ENCODE measurements at places on chromosomes 16 and 17.

GRCh38 chr16:528111-529011 lies 849 bp downstream of the CAPN15 start:
- DNase-seq, result no peak

DNA sequence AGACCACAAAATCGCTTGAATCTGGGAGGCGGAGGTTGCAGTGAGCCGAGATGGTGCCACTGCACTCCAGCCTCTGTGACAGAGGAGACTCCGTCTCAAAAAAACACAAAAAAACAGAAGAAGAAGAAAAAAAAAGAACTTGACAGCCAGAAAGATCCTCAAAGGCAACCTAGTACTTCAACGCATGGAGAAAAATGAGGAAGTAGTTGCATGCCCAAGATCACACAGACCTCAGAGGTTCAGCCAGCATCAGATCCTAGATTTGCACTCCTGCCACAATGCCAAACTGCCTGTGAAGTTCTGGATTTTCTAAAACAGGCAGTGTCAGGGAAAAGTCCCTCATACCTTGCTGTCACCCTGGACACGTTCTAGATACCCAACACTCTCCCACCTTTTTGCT lies 1.5 kb downstream of the ATPAF2 start:
- no peak for DNase-seq

DNA sequence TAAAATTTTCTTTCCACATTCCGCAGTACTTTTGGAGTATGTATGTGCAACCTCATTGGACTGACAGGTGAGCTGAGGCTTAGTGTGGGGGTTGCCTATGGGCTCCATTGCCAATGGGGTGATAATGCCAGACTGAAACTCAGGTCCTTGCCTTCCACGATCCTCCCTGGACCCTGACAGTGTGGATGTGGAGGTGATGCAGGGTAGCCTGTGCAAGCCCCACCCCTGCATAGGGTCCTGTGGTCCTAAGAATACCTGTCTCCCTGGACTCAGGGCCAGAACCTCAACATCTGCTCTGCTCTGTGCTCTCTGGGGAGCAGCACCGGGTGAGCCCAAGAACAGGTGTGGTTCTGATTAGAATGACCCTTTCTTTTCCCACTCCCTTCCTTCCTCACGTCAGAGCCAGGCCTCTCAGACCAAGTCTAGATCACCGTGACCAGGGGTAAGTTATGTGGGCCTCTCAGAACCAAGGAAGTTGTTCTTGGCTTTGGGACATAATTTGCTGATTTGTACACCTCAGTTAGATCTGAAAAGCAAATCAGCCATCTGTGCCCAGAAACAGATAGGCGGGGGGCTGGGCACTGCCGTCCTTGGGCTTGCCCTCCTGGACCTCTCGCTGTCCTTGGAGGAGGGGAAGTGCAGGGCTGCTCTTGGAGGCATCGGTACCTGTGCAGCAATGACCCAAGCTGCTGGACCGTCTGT lies 8.4 kb upstream of the TNS4 start:
- DNase-seq, result no peak

DNA sequence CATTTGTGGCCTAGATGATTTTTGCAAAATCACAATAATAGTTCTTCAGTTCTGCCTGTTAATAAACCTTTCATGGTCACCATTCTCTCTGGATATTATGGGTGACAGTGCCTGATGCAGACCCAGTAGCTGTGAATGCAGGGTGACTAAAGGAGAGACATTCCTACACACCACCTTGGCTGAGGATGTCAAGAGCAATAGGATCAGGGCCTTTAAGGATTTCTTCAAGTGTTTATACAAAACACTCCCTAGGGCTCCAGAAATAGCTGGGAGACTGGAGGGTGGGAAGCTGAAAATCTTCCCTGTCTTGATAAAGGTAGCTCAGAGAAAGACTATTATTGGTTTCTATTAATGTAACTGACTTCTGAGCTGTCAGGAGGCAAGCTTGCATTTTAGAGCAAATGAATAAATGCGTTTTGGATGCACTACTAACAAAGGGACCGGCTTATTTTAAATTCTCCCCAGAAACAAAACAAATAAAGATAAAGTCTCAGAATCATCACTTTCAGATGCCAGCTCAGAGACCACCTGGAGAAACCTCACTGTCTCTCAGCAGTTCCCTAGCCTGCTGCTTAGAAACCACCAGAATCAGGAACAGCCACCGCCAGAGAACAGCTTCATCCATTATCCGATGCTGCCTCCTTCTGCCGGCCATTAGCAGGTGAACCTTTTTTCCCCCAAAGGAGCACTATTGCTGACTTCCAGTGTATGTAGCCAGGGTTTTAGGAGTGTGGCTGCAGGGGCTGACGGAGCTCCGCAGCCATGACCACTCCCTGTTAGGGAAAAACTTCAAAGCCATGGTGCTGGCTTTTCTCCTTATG lies 171.4 kb upstream of the DYNLRB2 start:
- DNase-seq, result peak; percentile 79

DNA sequence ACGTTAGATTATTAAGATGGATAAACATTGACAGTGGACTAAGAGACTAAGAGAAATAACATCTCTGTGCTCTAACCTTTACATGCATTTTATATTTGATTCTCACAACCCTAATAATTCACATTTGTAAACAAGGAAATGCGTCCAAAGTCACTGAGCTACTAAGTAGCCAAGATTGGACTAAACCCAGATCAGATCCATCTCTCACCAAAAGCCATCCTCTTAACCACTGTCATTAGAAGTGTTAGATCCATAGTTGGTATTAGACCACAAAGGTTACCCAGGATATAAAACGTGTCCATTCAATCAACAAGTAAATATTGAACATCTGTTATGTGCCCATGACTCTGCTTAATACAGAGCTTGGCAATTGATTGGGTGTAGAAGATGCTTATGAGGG lies 5.2 kb downstream of the HSD17B2 start:
- DNase-seq, result no peak

- no peak for DNase-seq
These were observed 583 bp upstream of the COX6A2 start for GRCh38 chr16:31428638-31429247.

GRCh38 chr17:57666946-57667345 lies 78.2 kb downstream of the CCDC182 start:
- no peak for DNase-seq

GRCh38 chr17:8294814-8295316 lies 335 bp downstream of the SLC25A35 start:
- DNase-seq, result no peak

- no peak for DNase-seq
These were observed 10.4 kb downstream of the MPRIP start for GRCh38 chr17:17052462-17053221.

DNA sequence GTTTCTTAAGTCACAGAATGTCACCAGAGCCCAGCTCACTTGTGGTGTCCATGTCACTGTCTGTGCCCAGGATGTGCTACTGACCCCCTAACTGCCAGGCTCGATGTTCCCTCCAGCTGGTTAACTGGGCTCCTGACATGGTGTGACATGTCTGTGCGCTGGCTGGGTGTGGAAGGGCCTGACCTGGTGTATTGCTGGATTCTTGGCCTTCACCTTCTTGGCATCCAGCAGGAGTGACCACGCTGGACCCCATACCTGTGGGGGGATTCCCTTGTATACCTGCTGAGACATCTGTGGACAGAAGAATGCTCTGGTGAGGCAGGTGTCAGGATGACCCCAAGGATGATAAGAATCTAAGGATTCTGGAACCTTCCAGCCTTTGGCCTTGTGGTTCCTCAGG lies 1690.1 kb downstream of the TP53TG3F start:
- DNase-seq, result no peak

DNA sequence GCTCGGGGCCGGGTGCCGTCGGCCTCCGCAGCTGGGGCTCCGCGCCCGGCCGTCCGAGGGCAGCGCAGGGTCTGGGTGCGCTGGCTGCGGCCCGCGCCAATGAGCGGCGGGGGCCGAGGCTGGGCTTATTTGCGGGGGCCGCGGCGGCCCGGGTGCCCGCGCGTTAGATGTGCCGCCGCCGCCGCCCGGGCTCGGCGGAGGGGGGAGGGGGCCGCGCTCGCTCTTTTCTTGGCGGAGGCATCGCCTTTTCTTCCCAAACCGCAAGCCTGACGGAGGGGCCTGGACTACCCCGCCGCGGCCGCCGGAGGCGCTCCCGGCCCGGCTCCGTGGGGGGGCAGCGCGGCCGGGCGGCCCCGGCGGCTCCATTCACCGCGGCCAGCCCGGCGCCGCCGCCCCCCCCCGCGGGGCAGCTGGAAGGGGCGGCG lies at the start of gene NOTUM:
Gene NOTUM, minus strand, starts transcription at position 101 of the 425 bp plus-strand sequence. CDS start 278 bp downstream, outside the sequence.
- peak; percentile 72 for DNase-seq

- DNase-seq, result no peak
These were observed 341 bp downstream of the SLC7A6OS start for GRCh38 chr16:68310437-68310773.

DNA sequence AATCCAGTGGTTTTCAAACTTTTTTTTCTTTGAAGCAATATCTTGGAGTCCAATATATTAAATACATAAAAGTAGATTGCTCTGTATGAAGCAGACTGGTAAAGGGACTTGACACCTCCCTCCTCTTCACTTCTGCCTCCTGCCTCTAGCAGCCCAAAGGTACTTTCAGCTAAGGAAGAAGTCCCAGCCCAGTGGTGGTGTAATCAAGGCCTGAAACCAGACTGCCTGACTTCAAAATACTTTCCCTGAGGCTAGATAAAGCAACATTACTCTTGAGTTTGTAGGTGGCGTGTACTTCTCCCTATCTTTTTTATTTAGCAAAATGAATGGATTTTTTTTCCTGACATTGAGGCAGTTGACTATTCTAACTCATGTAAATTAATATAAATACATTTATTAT lies 122.4 kb upstream of the TMEM97 start:
- DNase-seq, result no peak

DNA sequence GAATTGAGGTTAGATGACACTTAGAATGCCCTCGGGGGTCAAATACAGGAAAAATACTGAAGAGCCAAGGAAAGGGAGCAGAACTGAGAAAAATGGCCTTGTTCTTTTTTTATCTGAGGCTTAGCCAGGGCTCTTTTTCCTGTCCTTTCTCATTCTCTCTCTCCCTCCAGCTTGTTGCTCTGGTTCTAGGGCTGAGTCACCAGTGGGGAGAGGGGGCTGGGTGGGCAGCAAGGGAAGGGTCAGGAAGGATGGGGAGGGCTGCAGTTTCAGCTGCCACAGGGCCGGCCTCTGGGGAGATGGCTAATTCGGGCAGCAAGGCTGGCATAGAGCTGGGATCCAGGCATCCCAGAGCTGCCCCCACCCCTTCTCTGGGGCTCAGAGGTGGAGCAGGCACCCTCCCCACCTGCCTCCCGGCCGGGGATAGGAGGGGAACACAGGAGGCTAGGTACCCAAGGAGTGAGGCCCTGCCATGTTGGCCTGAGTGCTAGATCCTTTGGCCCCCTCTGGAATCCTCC lies 3.9 kb downstream of the ITGA3 start:
- DNase-seq, result no peak

- DNase-seq, result no peak
These were observed 13.2 kb downstream of the XYLT1 start for GRCh38 chr16:17457513-17457912.

- DNase-seq, result no peak
These were observed 3.6 kb downstream of the PNMT start for GRCh38 chr17:39671651-39672521.

GRCh38 chr17:80311216-80311827 lies 50.7 kb downstream of the RNF213 start:
- no peak for DNase-seq

All from Caco-2 (cell line).